Body of pancreas (tissue), 4 donors: ENCODE measurements at places on chromosomes 5 and 9. TPM values are rescaled to one million over a fixed set of nuclear protein-coding genes. Genes with fewer than 3 reads are reported as not detected.

PWWP2A gene
- total RNA-seq, result 27.0 TPM

ADGRV1 gene
- 21.4 TPM for total RNA-seq

PCDH1 gene
- total RNA-seq, result 31.3 TPM

NIPAL4 gene
- total RNA-seq, result not detected

C1QTNF2 gene
- total RNA-seq, result 0.26 TPM

CDC25C gene
- not detected for total RNA-seq

ZNF366 gene
- 1.8 TPM for total RNA-seq

LEAP2 gene
- 9.6 TPM for total RNA-seq

TMEM174 gene
- not detected for total RNA-seq

PCDHA11 gene
- total RNA-seq, result 3.6 TPM

SGCD gene
- 2.6 TPM for total RNA-seq

- H3K4me1 ChIP-seq, result peaks cover 15% of the 10 kb centered on the region
- H3K36me3 ChIP-seq, result no peaks in the 10 kb centered on the region
- no peak for DNase-seq
Observed at GRCh38 chr9:113879911-113880310, 3.8 kb downstream of the ZNF618 start.

- H3K36me3 ChIP-seq, result peaks cover 4% of the 10 kb centered on the region
- peak overlapping the region; percentile 95 for H3K27ac ChIP-seq
- H3K4me3 ChIP-seq, result peak overlapping the region; percentile 54
- peaks cover 45% of the 10 kb centered on the region for H3K4me1 ChIP-seq
- H3K27me3 ChIP-seq, result no peaks in the 10 kb centered on the region
Observed at GRCh38 chr9:128882677-128883603, 1.0 kb downstream of the LRRC8A start.

DNA sequence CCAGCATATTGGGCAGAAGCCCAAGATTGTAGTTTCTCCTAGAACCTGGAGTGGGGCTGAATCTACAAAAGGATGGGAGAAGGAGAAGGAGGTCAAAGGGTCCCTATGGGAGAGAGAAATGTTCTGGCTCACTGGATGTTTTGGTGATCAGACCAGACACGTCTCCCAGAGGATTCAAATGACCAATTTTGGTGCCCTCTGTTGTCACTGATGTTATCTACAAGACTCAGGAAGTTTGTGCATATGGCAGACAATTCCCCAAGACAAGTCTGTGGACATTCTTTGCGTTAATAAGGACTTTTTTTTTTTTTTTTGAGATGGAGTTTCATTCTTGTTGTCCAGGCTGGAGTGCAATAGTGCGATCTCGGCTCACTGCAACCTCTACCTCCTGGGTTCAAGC, 137.2 kb upstream of the SMARCA2 start:
- H3K36me3 ChIP-seq, result no peaks in the 10 kb centered on the region
- H3K4me3 ChIP-seq, result no peak overlapping the region
- no peaks in the 10 kb centered on the region for H3K4me1 ChIP-seq
- DNase-seq, result no peak
- H3K27me3 ChIP-seq, result no peaks in the 10 kb centered on the region

- no peak for DNase-seq
- no peaks in the 10 kb centered on the region for H3K36me3 ChIP-seq
- no peaks in the 10 kb centered on the region for H3K4me1 ChIP-seq
- H3K4me3 ChIP-seq, result no peak overlapping the region
- no peak overlapping the region for H3K27ac ChIP-seq
Observed at GRCh38 chr5:2130361-2130760, 247.6 kb upstream of the IRX4 start.

DNA sequence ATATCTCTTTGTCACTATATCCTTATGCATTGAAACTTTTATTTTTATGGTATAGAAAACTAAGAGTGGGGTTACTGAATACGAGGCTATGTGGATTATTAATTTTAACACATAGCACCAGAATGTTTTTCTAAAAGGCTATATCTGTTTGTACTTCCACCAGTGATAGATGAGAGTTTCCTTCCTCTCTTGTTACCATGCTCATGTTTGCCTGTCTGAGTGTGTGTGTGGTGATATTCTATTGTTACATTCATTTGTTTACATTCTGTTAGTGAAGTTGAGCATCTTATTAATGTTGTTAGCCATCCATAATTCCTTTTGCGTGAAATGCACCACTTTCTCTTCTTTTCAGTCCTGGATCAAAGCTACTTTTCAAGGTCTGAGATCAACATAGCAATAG, 54.1 kb upstream of the ALDH1A1 start:
- no peak for DNase-seq
- no peaks in the 10 kb centered on the region for H3K36me3 ChIP-seq
- H3K4me1 ChIP-seq, result no peaks in the 10 kb centered on the region
- no peak overlapping the region for H3K4me3 ChIP-seq
- no peak overlapping the region for H3K27ac ChIP-seq

GRCh38 chr5:77120086-77120485, 33.0 kb upstream of the ZBED3 start:
- H3K36me3 ChIP-seq, result no peaks in the 10 kb centered on the region
- no peaks in the 10 kb centered on the region for H3K27me3 ChIP-seq
- DNase-seq, result no peak
- H3K4me3 ChIP-seq, result no peak overlapping the region

GRCh38 chr5:141846031-141846430, 32.2 kb downstream of the PCDH1 start:
- H3K27me3 ChIP-seq, result no peaks in the 10 kb centered on the region
- peaks cover 46% of the 10 kb centered on the region for H3K4me1 ChIP-seq
- no peak overlapping the region for H3K4me3 ChIP-seq
- H3K36me3 ChIP-seq, result no peaks in the 10 kb centered on the region
- DNase-seq, result peak; percentile 42

GRCh38 chr5:170411100-170411499, 21.9 kb upstream of the KCNMB1 start:
- no peak for DNase-seq
- no peaks in the 10 kb centered on the region for H3K27me3 ChIP-seq
- no peak overlapping the region for H3K4me3 ChIP-seq
- no peaks in the 10 kb centered on the region for H3K4me1 ChIP-seq
- H3K27ac ChIP-seq, result no peak overlapping the region

DNA sequence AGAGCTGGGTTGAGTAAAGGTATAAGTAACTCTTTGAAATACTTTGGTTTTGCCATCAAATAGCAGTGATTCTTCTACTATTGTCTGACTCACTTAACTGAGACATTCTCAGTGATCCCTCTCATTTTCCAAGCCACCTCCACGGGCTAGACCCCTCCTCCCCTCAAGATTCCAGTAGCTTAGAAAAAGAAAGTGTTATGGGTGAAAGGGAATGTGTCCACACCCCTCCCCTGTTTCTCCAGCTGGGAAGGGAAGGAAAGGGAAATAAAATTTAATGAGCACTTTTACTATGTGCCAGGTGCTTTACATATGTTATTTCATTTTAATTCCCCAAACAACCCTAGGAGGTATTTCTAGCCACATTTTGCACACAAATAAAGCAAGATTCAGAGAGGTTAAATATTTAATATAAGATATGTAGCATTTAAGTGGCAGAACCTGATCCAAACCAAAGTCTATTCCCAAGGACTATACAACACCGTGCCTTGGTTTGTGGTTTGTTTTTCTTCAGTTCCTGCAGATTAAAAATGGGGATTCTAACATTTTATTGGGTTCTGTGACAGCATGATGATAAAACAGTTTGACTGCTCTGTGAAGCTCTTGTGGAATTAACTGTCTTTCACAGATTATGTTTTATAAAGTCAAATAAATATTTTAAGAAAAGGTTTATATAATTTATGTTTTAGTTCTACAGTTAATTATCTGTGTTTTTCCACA, 135.9 kb downstream of the ZSWIM6 start:
- H3K4me1 ChIP-seq, result peaks cover 29% of the 10 kb centered on the region
- no peaks in the 10 kb centered on the region for H3K27me3 ChIP-seq
- H3K4me3 ChIP-seq, result no peak overlapping the region

GRCh38 chr5:54754878-54755277, 230.5 kb downstream of the ESM1 start:
- no peak overlapping the region for H3K27ac ChIP-seq
- no peaks in the 10 kb centered on the region for H3K4me1 ChIP-seq
- DNase-seq, result no peak
- H3K36me3 ChIP-seq, result no peaks in the 10 kb centered on the region

GRCh38 chr5:11355491-11355890, 548.8 kb downstream of the CTNND2 start:
- DNase-seq, result no peak
- no peak overlapping the region for H3K4me3 ChIP-seq
- H3K36me3 ChIP-seq, result no peaks in the 10 kb centered on the region
- no peaks in the 10 kb centered on the region for H3K27me3 ChIP-seq
- no peak overlapping the region for H3K27ac ChIP-seq

DNA sequence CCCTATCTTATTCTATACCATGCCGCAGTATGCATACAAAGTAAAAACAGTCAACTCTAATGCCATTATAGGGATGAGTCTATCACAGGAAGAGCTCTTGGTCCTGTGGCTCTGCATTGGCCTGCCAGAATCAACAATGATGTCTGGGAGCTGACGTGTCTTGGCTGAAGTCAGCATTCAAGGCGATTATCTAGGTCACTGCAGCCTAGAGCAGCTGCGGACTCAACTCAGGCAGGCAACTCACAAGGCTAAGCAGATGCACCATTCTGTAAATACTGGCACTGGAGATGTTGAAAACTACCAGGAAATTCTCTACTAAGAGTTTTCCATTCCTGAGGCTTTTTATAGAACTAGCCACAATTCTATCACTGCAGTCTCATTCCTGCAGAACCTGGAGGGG, 13.3 kb downstream of the SPATA9 start:
- no peak overlapping the region for H3K4me3 ChIP-seq
- H3K4me1 ChIP-seq, result peaks cover 9% of the 10 kb centered on the region
- DNase-seq, result peak; percentile 29
- H3K27ac ChIP-seq, result no peak overlapping the region
- H3K36me3 ChIP-seq, result no peaks in the 10 kb centered on the region
- no peaks in the 10 kb centered on the region for H3K27me3 ChIP-seq

GRCh38 chr5:178454821-178455479, 135.2 kb downstream of the COL23A1 start:
- no peak overlapping the region for H3K27ac ChIP-seq
- H3K4me1 ChIP-seq, result no peaks in the 10 kb centered on the region
- no peaks in the 10 kb centered on the region for H3K27me3 ChIP-seq
- no peak for DNase-seq

- H3K4me1 ChIP-seq, result peaks cover 32% of the 10 kb centered on the region
- no peak for DNase-seq
- H3K27ac ChIP-seq, result peak overlapping the region; percentile 64
- no peaks in the 10 kb centered on the region for H3K27me3 ChIP-seq
- H3K36me3 ChIP-seq, result no peaks in the 10 kb centered on the region
- no peak overlapping the region for H3K4me3 ChIP-seq
Observed at GRCh38 chr9:35537913-35538312, 48.0 kb downstream of the RUSC2 start.

- no peak overlapping the region for H3K27ac ChIP-seq
- no peaks in the 10 kb centered on the region for H3K4me1 ChIP-seq
- no peak for DNase-seq
- no peaks in the 10 kb centered on the region for H3K27me3 ChIP-seq
- H3K36me3 ChIP-seq, result no peaks in the 10 kb centered on the region
Observed at GRCh38 chr5:1915316-1915715, 32.6 kb upstream of the IRX4 start.

GRCh38 chr5:157196045-157196444, 15.4 kb downstream of the ITK start:
- H3K4me1 ChIP-seq, result no peaks in the 10 kb centered on the region
- H3K27ac ChIP-seq, result no peak overlapping the region
- no peaks in the 10 kb centered on the region for H3K36me3 ChIP-seq
- no peak overlapping the region for H3K4me3 ChIP-seq

DNA sequence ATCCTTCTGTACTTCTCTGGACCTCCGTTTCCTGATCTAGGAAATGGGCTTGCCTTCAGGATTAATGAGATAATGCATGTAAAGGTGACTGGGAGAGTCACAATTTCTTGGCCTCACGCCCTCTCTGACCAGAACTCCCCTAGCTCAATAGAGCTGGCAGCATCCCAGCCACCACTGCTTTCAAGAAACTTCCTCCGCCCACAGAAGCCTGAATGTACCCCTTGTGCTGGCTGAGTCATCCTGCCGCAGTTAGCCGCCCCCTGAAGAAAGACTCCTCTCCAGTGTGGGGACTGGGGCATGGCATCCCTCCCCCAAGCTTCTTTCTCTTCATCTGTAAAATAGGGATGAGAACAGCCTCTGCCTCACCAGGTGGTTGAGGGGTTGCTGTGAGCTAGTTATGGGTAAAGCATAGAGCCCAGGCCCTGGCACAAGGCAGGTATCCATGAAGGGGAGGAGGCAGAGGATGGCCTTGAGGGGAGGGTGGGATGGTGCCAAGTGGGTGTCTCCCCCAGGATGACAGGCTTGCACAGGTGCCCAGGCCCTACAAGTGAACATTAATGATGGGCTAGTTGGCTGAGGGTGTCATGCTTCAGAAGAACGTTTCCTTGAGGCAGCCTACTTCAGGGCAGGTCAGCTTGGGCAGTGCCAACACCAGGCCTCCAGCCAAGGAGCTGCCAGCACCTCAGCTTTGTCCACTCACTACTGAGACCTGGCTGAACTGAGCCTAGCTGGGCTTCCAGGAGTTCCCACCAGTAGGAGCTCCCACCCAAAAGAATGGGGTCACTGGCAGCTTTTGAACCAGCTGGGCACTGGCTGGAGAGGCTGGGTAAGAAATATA, 3.4 kb downstream of the PDLIM4 start:
- DNase-seq, result peak; percentile 76
- H3K4me1 ChIP-seq, result peaks cover 24% of the 10 kb centered on the region
- H3K27me3 ChIP-seq, result no peaks in the 10 kb centered on the region
- H3K4me3 ChIP-seq, result no peak overlapping the region
